ENCODE measurements at places on chromosomes 7 and 10.
A peak's percentile ranks its signal among the peaks of the same experiment; 100 is the strongest.

- no peak for DNase-seq
Observed at GRCh38 chr7:141671705-141672496, 30.1 kb downstream of the DENND11 start.

DNA sequence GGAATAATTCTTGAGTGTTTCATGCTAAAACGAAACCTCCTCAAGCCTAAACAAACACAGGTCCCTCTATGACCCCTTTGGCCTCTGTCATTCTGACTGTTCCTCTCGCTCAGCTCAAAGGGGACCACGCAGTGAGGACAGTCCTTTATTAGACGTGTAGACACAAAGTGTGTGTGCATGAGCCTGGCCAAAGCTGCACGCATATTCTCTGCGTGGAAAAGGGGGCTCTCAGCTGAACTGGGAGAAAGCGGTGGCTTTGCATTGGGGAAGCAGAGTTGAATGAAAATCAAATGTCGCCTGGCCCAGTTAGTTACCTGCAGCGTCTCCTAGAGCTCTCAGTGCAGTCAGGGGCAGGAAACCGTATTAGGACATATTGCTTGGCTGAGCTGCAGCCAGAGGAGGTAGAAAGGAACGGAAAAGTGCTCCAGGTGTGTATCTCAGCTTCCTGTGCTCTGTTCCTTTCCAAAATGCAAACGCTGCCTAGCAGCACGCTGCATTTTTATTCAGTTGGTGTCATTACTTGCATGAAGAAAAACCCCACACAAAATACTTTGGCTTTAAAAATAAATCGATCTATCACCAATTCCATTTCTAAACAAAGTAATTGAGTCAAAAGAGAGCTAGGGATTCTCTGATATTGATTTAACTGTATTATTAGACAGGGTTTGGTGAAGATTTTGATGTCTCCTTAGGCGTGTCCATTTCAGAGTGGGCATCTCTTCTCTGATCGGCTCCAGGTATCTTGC lies 4.9 kb downstream of the GATA3 start:
- DNase-seq: no peak

DNA sequence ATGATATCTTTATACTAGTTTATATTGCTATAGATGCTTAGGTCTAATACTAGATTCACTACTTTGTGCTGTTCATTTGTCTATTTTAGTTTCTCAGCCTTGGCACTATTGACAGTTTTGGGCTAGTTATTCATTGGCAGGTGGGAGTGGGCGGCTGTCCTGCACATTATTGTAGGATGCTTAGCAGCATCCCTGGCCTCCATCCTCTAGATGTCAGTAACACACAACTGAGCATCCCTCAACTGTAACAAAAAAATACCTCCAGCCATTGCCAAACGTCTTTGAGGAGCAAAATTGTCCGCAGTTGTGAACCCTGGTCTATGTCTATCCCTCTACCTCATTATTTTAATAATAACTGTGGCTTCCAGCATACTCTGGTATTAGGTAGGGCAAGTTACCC lies 34.4 kb upstream of the PNLIP start:
- DNase-seq: no peak

- DNase-seq: no peak
Observed at GRCh38 chr7:155167706-155168365, 97.7 kb downstream of the HTR5A start.

DNA sequence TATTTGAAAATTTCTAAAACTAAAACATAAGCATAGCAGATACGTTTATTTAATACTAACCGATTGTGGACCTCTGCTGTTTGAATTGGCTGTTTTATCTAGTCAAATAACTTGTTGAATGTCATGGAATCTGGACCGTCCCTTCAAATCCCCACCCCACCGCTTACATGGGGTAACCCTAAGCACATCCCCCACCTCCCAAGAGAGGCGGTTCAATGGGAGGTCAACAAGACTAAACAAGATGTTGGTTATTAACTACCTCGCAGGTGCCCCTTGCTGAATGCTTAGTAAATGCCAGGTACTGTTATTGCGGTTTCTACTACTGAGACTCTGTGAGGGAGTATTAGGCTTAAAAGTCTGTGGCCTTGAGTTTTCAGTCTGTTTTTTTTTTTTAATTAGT lies 70.9 kb downstream of the DAGLB start:
- DNase-seq: peak; percentile 70

GRCh38 chr7:29500719-29501118 lies 62.9 kb upstream of the PRR15 start:
- DNase-seq: no peak

- no peak for DNase-seq
Observed at GRCh38 chr7:40629891-40630290, 495.1 kb downstream of the SUGCT start.

DNA sequence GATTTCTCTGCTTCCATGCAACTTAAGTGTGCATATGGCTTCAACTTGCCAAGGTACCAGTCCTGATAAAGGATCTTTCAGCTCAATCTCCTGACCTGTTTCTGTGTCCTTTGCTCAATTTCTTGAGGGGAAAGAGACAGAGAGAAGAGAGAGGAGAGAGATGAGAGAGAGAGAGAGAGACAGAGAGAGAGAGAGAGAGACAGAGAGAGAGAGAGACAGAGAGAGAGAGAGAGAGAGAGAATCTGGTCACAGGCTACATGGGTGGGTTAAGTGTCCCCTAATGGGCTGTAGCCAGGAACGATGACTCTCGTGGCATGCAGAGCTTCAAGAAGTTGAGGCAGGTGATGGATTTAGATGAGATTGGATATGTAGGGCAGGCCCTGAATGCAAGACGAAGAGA lies 335.2 kb upstream of the PRKCQ start:
- DNase-seq: no peak

DNA sequence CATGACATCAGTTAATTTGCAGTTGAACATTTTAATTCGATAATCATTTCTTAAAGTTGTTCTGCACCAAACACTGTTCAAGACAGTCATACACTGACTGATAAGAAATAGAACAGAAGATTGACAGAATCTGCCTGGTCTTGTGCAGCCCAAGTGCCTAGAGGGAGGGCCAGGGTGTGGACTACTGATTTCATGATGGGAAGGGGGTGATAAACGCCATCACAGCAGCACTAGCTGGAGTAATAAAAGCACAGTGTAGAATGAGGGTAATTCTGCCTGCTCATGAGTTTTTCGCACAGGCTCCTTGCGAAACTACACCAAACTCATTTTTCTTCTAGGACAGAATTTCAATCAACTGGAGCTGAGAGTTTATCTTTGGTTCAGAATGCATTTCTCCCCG lies 270.1 kb downstream of the ARL4A start:
- no peak for DNase-seq

DNA sequence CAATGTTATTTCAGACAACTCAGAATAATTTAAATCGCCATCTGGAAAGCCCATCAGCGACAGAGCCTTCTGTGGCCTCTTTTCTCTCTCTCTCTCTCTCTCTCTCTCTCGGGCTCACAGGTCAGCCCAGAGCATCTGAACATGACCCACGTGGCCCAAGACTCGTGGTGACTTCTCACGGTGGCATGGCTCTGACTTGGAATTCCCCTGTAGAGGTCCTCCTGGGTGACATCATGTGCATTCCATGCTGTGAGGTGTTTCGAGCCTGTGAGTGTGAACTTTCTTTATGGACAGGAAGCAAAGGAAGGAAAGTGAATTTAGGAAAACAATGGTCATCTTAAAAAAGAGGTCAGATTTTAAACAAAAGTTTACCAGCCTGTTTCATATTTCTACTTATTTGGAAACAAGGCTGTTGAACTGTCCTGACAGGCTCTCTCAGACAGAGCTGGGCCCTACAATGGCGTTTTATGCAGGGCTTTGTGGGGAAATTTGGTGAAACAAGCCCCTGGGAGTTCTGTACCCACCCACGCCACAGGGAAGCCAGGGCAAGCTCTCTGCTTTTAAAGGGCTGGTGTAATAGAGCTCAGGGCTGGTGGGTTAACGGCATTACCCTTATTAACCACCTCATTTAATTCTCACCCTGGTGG lies 359.7 kb upstream of the ZNF32 start:
- peak; percentile 99 for DNase-seq

- DNase-seq: no peak
Observed at GRCh38 chr10:52261362-52261761, 52.7 kb upstream of the DKK1 start.

DNA sequence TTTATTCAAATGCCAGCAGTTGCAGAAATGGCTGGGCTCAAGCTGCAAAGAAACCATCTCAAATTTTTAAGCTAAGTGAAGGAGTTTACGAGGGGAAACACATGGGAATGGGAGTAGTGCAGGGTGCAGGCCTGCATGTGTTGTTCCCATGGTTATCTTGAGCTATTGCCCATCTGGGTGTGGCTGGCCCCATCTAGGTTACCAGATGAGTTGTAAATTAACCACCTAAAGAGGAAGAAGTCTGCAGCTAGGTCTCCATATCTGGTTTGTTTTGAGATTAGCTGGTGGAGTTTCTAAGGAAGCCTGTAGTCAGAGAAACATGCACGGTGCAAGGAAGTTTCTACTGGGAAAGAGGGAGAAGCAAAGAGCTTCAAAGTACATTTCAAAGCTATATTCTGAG lies 23.3 kb upstream of the STEAP2 start:
- peak; percentile 57 for DNase-seq

- peak; percentile 61 for DNase-seq
Observed at GRCh38 chr7:40220421-40220911, 85.7 kb downstream of the SUGCT start.

GRCh38 chr10:84948644-84949043 lies 620.3 kb downstream of the CCSER2 start:
- DNase-seq: peak; percentile 73

DNA sequence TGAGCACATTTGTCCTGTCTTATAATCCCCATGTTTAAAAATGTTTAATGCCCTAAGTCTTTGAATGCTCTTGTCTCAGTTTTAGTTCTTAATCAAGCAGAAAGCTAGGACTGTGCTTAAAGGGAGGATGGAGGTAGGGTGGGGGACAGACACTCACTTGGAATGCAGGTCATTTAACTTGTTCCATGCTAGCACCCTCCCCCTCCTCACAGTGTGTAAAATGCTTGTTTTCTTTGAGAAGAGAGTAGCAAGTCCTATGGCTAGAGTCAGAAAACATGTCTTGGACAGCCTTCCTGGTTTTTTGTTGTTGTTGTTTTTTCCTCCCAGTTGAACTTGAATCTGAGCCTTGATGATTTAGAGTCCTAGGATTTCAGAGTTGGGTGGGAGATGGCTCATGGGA lies 114.2 kb downstream of the PLPP4 start:
- DNase-seq: no peak

DNA sequence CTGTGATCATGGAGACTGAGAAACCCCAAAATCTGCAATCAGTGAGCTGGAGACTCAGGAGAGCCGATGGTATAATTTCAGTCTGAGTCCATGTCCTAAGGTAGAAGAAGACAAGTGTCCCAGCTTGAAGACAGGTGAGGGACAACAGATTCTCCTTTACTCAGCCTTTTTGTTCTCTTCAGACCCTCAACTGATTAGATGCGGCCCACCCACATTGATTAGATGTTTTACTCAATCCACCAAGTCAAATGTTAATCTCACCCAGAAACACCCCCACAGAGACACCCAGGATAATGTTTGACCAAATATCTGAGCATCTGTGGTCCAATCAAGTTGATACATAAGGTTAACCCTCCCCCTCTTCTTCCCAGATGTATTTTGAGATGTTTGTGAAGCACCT lies 131.2 kb downstream of the PFKFB3 start:
- no peak for DNase-seq

Data from kidney tubule cell (primary cell).